Epithelial cell of umbilical artery (primary cell): ENCODE measurements at places on chromosomes 7 and 10. TPM values are rescaled to one million over a fixed set of nuclear protein-coding genes. Genes with fewer than 3 reads are reported as not detected.

Gene GATAD1
- total RNA-seq = 15.5 and 15.6 TPM in 2 replicates

Gene CDK14
- total RNA-seq = 14.0 and 17.9 TPM in 2 replicates

Gene TMEM196
- total RNA-seq = not detected in 2 replicates

Gene FBH1
- total RNA-seq = 104 TPM in 2 replicates

Gene ELN
- total RNA-seq = 0.30 TPM in 1 of 2 replicates, not detected in the other

Gene CFTR
- total RNA-seq = not detected in 2 replicates

Gene TRIM73
- total RNA-seq = 0.32 and 0.91 TPM in 2 replicates

Gene TMEM120A
- 27.2 and 31.8 TPM in 2 replicates for total RNA-seq

Gene SFRP5
- not detected in 2 replicates for total RNA-seq

Gene UCN3
- total RNA-seq = not detected in 2 replicates

Gene FOXI2
- not detected in 2 replicates for total RNA-seq

Gene EMX2
- total RNA-seq = 0.15 TPM in 1 of 2 replicates, not detected in the other

Gene SDK1
- 0.32 and 2.7 TPM in 2 replicates for total RNA-seq

Gene DLX5
- not detected in 2 replicates for total RNA-seq

Gene LRGUK
- total RNA-seq = under 0.01 and 0.76 TPM in 2 replicates

Gene ITGB8
- 1.4 and 1.9 TPM in 2 replicates for total RNA-seq

Gene HYAL4
- not detected in 2 replicates for total RNA-seq

Gene INHBA
- total RNA-seq = 21.3 and 27.9 TPM in 2 replicates

Gene HPSE2
- not detected in 2 replicates for total RNA-seq

Gene OR2A12
- not detected in 2 replicates for total RNA-seq

Gene CALML3
- not detected in 2 replicates for total RNA-seq

Gene CAPZA2
- 336 and 487 TPM in 2 replicates for total RNA-seq

Gene ASIC3
- total RNA-seq = not detected in 2 replicates

Gene CALHM3
- not detected in 2 replicates for total RNA-seq

Gene FKBP6
- not detected in 2 replicates for total RNA-seq

Gene AQP1
- total RNA-seq = 3.6 and 9.3 TPM in 2 replicates

Gene GHITM
- total RNA-seq = 196 and 229 TPM in 2 replicates

Gene CADPS2
- total RNA-seq = 41.9 and 47.7 TPM in 2 replicates

Gene TMEM184A
- total RNA-seq = 0.65 TPM in 1 of 2 replicates, not detected in the other

Gene WDR86
- not detected in 2 replicates for total RNA-seq

Gene SCIN
- 0.15 and 0.32 TPM in 2 replicates for total RNA-seq

Gene BEND7
- total RNA-seq = 5.8 and 7.8 TPM in 2 replicates

Gene TMEM270
- not detected in 2 replicates for total RNA-seq

Gene PANK1
- 2.6 and 9.0 TPM in 2 replicates for total RNA-seq

Gene VIPR2
- total RNA-seq = not detected in 2 replicates

Gene SPDYE9
- total RNA-seq = not detected in 2 replicates

Gene SLC13A1
- not detected in 2 replicates for total RNA-seq

Gene TAS2R4
- 0.32 and 1.1 TPM in 2 replicates for total RNA-seq

Gene SLC29A4
- total RNA-seq = 0.46 and 2.6 TPM in 2 replicates

Gene TRIM50
- not detected in 2 replicates for total RNA-seq

Gene STEAP1
- total RNA-seq = 58.1 and 59.0 TPM in 2 replicates

Gene BTAF1
- total RNA-seq = 36.1 and 40.4 TPM in 2 replicates

Gene FBXO24
- total RNA-seq = under 0.01 and 0.15 TPM in 2 replicates

Gene DNAJC30
- 1.3 and 1.8 TPM in 2 replicates for total RNA-seq

Gene TMEM236
- total RNA-seq = under 0.01 and 0.15 TPM in 2 replicates

Gene ANK3
- 6.2 and 12.5 TPM in 2 replicates for total RNA-seq

Gene ELOVL3
- not detected in 2 replicates for total RNA-seq

Gene NUTM2D
- total RNA-seq = 0.65 and 0.76 TPM in 2 replicates

Gene SH2D4B
- under 0.01 and 0.30 TPM in 2 replicates for total RNA-seq

Gene MEIG1
- total RNA-seq = 0.61 TPM in 1 of 2 replicates, not detected in the other

Gene EPHB6
- total RNA-seq = under 0.01 TPM in 1 of 2 replicates, not detected in the other

Gene ATOH7
- total RNA-seq = 0.15 TPM in 1 of 2 replicates, not detected in the other

Gene ASAH2B
- 1.1 and 1.9 TPM in 2 replicates for total RNA-seq

Gene TSPAN15
- 70.1 and 76.3 TPM in 2 replicates for total RNA-seq

Gene UBE2D4
- 6.8 and 7.4 TPM in 2 replicates for total RNA-seq

Gene TNRC18
- 21.8 and 24.6 TPM in 2 replicates for total RNA-seq

Gene MOGAT3
- total RNA-seq = not detected in 2 replicates

Gene CPED1
- total RNA-seq = under 0.01 and 23.9 TPM in 2 replicates

Gene LLCFC1
- not detected in 2 replicates for total RNA-seq
